Activated CD8-positive, alpha-beta T cell treated with anti-CD3 and anti-CD28 coated beads for 36 hours (primary cell): ENCODE measurements at places on chromosomes 1 and 21. TPM values are rescaled to one million over a fixed set of nuclear protein-coding genes. Genes with fewer than 3 reads are reported as not detected.
A peak's percentile ranks its signal among the peaks of the same experiment; 100 is the strongest.

GRCh38 chr1:29831500-29832117, 595.3 kb downstream of the PTPRU start:
- no peak for DNase-seq

DNA sequence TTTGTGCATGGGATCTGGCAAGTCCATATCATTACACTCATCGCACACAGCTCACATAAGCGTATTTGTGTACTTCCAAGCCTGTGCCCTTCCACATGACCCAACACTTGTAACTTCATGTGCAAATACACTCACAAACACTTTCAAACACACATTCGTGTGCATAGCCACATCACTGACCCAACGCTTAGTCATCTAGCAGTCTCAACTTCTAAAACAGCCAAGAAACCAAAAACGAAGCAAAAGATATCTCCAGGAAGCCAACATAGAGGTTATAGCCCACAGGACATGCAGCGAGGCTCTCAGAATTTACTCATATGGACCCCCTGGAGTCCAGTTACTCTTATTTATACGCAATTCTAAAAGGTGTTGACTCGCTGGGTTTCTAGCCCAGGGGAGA, 10.9 kb upstream of the GOLT1A start:
- DNase-seq = no peak

- DNase-seq = no peak
These were observed 97.6 kb upstream of the MAGI3 start for GRCh38 chr1:113292603-113293255.

GRCh38 chr1:109625176-109625575, 5.5 kb downstream of the AMPD2 start:
- no peak for DNase-seq

DNA sequence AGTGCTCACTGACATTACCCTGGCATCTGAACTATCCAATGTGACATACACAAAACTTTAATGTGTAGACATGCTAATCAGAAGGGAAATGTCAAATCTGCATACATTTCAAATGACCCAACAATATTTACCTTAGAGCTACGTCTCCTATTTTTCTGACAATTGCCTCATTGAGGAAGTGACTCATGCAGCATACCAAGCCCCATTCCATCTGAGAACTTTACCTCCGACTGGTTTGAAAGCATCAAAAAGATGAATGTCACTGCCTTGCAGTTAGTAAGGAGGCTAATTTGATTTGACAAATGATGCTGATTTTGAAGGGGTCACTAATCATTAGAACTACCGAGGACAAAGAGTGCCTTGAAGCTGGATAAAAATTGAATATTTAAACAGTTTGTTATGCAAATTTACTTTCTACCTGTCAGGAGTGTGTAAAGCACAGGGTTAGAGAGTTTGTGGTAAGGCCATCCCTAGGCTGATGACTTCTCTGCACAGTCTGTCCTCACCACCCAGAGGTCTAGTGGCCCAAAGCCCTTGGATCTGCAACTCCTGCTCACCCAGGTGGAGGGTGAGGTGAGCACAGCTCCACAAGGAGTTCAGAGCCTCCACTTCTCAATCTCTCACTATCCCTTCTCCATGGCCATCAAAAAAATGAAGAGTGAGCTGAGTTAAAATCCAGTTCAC, 500.3 kb upstream of the C1orf87 start:
- no peak for DNase-seq

GRCh38 chr1:236882678-236883077, 87.6 kb downstream of the MTR start:
- DNase-seq = no peak

Gene SLC37A1
- total RNA-seq = 14.9 TPM

Gene PROK1
- not detected for total RNA-seq

- no peak for DNase-seq
These were observed 273.8 kb downstream of the PTBP2 start for GRCh38 chr1:96995351-96995750.

DNA sequence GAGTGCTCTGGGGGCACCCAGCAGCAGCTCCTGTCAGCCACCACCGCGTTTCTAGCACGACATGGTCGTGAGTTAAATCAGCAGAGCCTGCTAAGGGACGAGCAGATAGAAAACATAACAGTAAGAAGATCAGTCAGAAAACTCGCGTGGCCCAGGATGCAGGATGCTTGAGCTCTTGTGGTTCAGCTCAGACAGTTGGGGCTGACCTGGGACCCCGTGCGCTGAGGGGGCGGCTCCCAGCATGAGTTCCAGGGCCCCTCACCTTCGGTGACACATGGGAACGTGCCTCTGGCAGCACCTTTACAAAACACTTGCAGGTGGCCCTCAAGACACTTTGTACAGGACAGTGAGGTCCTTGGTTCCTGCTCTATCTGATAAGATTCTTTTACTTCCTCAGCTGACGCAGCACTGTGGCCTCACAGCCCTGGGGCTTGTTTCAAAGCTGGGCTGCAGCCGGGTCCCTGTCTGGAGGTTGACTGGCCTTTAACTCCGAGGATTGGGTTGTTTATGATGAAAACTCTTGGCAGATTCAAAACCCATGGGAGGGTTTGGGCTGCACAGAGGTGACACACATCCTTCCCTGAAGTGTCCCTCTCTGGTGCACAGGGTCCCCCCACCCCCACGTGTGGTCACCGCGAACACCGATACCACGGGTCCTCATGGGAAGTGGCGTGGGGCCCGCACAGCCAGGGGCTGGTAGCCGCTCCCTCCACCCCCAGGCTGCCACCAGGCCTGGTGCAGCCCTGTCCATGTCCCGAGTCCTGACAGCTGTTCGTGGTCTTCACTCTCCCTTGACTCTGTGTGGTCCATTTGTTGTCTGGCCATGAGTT, 65.3 kb upstream of the COL6A1 start:
- DNase-seq = peak; percentile 17

- no peak for DNase-seq
These were observed 693.1 kb downstream of the RWDD3 start for GRCh38 chr1:95927061-95927460.

DNA sequence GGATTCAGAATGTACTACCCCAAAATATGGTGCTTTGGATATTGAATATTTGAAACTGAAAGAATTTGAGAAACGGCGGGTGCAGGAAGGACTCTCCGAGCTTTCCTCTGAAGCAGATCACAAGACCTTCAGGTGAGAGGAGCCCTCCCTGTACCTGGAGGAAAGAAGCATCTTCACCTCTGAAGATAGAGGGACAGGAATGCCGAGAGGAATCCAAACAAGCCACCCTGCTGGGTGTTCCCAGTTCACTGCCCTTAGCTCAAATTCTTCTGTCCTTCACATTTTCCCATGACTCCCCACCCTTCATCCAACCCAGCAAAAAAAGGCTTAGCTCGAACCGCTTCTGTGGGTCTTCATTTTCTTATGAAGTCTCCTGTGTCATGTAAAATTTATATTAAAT, 18.2 kb upstream of the PADI2 start:
- no peak for DNase-seq

DNA sequence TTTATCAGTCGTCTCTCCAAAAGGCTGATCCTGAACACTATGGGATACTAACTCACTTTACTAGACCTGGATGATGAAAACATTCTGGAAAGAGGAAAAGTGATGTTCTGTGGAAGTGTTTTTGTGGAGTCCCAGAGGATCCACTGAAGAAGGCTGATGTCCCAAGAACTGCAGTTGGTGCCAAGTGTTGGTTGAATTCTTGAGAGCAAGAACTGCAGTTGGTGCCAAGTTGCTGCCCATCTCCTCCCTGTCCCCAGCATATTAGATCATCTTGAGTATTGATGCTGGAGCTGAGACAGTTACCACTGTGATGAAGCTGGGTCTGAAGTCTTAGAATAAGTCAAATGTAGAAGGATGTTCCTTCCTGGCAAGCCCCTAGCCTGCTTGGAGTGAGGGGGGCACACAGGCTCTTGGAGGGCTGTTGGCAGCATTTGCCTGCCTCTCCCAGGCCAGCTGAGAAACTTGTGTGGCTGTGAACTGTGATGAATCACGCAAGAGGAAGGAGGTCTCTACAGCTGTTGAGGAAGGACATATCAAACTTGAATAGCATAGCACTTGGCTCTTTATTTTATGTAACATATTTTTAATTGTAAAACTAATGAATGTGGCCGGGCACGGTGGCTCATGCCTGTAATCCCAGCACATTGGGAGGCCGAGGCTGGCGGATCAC, 48.1 kb downstream of the DNAJC6 start:
- DNase-seq = no peak

DNA sequence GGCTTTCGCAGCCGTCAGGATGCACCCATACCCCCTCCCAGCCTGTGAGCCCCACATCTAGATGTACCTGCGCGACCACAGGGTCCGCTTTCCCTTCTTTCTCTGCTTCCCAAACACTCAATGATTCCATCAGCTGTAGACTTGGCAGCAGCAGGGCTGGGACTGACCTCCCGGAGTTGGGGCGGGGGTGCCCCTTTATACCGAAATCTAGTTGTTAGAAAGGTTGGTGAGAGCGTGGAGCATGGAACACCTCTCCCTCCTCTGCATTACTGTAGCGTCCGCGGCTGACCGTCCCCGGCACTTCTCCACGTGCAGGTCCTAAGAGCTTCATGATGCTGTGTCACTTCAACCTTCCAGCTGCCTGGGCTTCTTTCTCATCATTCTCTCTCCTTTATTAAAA, 21.1 kb upstream of the ACTRT2 start:
- no peak for DNase-seq

GRCh38 chr1:175540896-175541645, 202.3 kb downstream of the TNR start:
- DNase-seq = no peak

Gene NBPF10
- total RNA-seq = 1.6 TPM

Gene BMP8A
- total RNA-seq = 0.36 TPM

GRCh38 chr1:10649517-10650201, 146.8 kb downstream of the CASZ1 start:
- DNase-seq = no peak

DNA sequence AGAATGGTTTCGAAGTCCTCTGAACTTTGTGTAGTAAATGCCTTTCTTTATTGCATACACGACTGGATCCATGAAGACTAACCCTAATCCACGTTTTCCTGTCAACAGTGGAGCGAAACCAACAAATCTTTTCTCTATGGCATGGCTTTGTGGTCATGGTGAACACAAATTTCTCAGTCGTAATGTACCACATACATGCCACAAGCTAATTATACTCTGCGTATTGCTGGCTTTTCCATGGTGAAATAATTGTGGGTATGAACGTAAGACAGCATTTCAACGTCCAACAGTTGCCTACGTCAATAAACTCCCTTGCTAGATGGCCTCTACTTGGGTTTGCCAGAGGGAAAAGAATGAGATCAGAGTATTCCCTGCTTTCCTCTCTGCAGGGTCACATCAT, 27.5 kb downstream of the INTS7 start:
- no peak for DNase-seq

GRCh38 chr21:23496729-23497128, 2110.6 kb downstream of the MRPL39 start:
- no peak for DNase-seq

- no peak for DNase-seq
These were observed 15.9 kb downstream of the PALMD start for GRCh38 chr1:99661780-99662179.

- no peak for DNase-seq
These were observed 535.5 kb downstream of the LRRIQ3 start for GRCh38 chr1:73662526-73662925.

- no peak for DNase-seq
These were observed 48.7 kb upstream of the ZC3H11B start for GRCh38 chr1:219661464-219662092.

Gene OR2T2
- not detected for total RNA-seq

Gene BSND
- not detected for total RNA-seq

- no peak for DNase-seq
These were observed 17.4 kb upstream of the PRDM16 start for GRCh38 chr1:3051270-3052268.

Gene TSSK3
- 0.90 TPM for total RNA-seq

Gene ANGPTL3
- not detected for total RNA-seq

GRCh38 chr1:44501047-44501890, 96.2 kb downstream of the RNF220 start:
- no peak for DNase-seq

DNA sequence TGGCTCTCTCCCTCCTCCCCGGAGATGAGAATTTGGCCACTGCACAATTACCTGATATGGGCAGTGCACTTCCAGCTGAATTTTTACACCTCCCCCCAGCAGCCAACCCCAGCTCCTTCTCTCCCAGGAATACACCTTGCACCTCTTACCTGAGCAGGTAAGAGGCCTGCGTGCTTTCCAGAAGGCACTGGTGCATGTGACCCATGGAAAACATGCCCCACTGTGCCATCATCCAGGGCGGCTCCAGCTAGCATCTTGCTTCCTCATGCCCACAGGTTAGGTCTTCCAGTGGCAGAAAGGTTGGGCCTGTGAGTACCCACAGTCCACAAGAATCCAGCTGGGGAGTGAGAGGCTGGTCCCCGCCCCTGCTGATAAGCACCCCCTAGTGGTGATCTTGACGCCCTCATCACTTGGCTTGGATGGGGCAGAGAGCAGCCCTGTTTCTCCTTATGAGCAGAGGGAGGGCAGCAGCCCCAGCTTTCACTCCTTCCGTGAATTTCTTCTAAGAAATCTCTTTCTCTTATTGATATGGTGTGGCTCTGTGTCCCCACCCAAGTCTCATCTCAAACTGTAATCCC, 57.8 kb downstream of the EDARADD start:
- peak; percentile 52 for DNase-seq

- no peak for DNase-seq
These were observed 1.8 kb upstream of the FNDC10 start for GRCh38 chr1:1601564-1602303.

Gene DIO1
- total RNA-seq = not detected

- DNase-seq = no peak
These were observed 3.7 kb upstream of the TCHH start for GRCh38 chr1:152118915-152119314.

GRCh38 chr1:167412072-167412471, 106.3 kb downstream of the CD247 start:
- no peak for DNase-seq

DNA sequence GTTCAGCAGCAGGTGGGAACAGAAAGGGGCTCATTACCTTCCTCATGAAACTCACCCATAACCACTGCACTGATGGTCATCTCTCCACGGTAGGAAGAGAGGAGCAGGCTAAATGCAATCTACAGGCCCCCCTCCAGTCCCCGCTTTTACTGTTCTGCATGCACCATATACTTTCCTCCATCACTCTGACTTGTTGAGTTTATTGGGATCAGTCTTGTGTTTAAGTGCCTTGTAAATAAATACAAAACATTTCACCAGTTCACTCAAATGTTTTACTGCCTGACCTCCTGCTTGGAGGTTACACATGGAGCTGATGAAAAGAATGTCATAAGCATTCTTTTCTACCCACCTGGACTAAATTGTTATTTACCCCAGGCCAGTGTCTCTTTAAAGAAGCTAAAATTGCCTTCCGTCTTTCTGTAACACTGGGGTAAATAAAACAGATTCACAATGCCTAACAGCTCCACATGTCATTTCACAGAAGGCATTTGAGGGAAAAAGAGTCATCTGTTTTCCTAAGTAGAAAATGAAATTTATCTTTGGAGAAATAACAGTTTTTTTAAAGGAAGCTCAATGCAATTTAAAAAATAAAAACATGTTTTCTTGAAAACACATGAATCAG, 30.7 kb downstream of the PTPN14 start:
- no peak for DNase-seq

- DNase-seq = peak; percentile 5
These were observed 249.2 kb upstream of the TPTE start for GRCh38 chr21:10272216-10272615.
